ENCODE measurements at places on chromosomes 11 and 22. TPM values are rescaled to one million over a fixed set of nuclear protein-coding genes. Genes with fewer than 3 reads are reported as not detected.
A peak's percentile ranks its signal among the peaks of the same experiment; 100 is the strongest.

DNA sequence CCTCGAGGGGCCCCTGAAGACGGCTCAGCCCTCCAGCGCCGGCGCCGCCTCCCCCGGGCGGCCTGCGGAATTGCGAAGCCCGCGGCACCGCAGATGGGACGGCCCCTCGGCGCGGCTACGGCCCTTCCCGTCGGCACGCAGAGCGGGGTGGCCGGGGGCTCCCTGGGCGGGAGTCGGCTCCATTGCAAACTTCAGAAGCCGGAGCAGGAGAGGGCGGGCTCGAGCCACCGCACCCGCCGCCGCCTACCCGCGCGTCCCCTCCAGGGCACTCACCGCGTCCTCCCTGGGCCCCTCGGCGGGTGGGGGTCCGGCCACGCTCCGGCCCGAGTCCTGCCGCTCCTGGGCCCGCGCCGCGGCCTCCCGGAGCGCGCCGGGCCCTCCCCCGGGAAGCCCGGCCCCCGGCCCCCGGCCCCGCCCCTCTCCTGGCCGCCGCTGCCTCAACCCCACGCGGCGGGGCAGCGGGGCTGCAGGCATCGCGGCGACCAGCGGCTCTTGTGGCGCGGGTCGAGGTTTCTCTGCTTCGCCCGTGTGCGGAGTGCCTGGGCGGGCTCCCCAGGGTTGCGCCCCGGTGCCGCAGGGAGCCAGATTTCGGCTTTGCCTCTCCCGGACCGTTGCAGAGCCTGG is at the start of gene PACSIN3:
Gene PACSIN3, minus strand, starts transcription at position 359 of the 624 bp plus-strand sequence. CDS start 3,707 bp downstream, outside the sequence.
- peak within 1 kb of the TSS; percentile 72 for H3K4me3 ChIP-seq
- H3K27me3 ChIP-seq = no peaks in the 10 kb centered on the region
- no peaks in the 10 kb centered on the region for H3K36me3 ChIP-seq
- H3K27ac ChIP-seq = peak within 1 kb of the TSS; percentile 93
- no peak for DNase-seq
- H3K4me1 ChIP-seq = peaks cover 31% of the 10 kb centered on the region

ANO9 gene
- total RNA-seq = 4.0 TPM

FAT3 gene
- total RNA-seq = 2.8 TPM

DNA sequence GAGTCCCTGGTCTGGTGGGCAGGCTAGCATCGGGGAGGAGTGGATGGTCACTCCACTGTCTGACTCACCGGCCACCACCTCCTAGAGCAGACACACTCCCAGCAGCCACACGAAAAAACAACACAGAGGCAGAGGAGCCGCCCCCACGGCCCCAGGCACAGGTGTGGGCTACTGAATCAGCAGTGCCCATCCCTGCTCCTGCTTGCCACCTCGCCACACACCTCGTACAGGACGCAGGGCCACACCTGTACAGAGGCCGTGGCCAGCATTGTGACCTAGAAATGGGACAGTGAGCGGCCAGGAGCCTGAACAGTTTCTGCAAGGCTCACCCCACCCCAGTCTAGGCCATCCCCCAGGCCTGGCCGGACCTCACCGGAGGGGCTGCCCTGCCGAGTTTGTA is 14.0 kb downstream of the TRIM29 start:
- no peak for DNase-seq
- no peak overlapping the region for H3K4me3 ChIP-seq
- no peaks in the 10 kb centered on the region for H3K4me1 ChIP-seq

GRCh38 chr11:130121445-130121978 is 38.1 kb upstream of the ST14 start:
- DNase-seq = no peak
- H3K4me3 ChIP-seq = no peak overlapping the region
- H3K27me3 ChIP-seq = no peaks in the 10 kb centered on the region
- H3K27ac ChIP-seq = peak overlapping the region; percentile 50
- peaks cover 17% of the 10 kb centered on the region for H3K36me3 ChIP-seq

C11orf42 gene
- total RNA-seq = not detected

GRCh38 chr22:20089226-20089976 is 9.4 kb downstream of the DGCR8 start:
- no peaks in the 10 kb centered on the region for H3K27me3 ChIP-seq
- H3K4me1 ChIP-seq = no peaks in the 10 kb centered on the region
- no peak overlapping the region for H3K4me3 ChIP-seq
- H3K36me3 ChIP-seq = peaks cover 88% of the 10 kb centered on the region

GRCh38 chr22:36471341-36471821 is 10.1 kb downstream of the TXN2 start:
- DNase-seq = no peak
- H3K27ac ChIP-seq = peak overlapping the region; percentile 96
- H3K36me3 ChIP-seq = peaks cover 42% of the 10 kb centered on the region
- peaks cover 42% of the 10 kb centered on the region for H3K4me1 ChIP-seq

DNA sequence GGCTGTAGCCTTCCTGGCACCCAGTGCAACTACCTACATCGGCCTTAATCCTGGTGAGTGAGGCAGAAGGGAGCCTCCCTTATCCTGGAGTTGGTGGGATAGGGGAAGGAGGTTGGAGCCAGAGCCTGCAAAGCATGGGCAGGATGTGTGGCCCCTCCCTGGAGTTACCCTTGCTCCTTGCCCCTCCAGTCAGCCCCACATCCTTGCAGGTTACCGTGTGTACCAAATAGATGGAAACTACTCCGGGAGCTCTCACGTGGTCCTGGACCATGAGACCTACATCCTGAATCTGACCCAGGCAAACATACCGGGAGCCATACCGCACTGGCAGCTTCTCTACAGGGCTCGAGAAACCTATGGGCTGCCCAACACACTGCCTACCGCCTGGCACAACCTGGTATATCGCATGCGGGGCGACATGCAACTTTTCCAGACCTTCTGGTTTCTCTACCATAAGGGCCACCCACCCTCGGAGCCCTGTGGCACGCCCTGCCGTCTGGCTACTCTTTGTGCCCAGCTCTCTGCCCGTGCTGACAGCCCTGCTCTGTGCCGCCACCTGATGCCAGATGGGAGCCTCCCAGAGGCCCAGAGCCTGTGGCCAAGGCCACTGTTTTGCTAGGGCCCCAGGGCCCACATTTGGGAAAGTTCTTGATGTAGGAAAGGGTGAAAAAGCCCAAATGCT is 3.9 kb downstream of the SMPD1 start:
- H3K4me1 ChIP-seq = peaks cover 19% of the 10 kb centered on the region
- H3K4me3 ChIP-seq = no peak overlapping the region
- DNase-seq = no peak
- H3K27ac ChIP-seq = no peak overlapping the region
- no peaks in the 10 kb centered on the region for H3K27me3 ChIP-seq

C22orf31 gene
- not detected for total RNA-seq

- H3K27ac ChIP-seq = peak overlapping the region; percentile 39
- no peak for DNase-seq
- peaks cover 9% of the 10 kb centered on the region for H3K4me1 ChIP-seq
- H3K36me3 ChIP-seq = no peaks in the 10 kb centered on the region
Observed at GRCh38 chr11:46352063-46352841, 5.0 kb downstream of the DGKZ start.

SYCE3 gene
- total RNA-seq = not detected

PGA5 gene
- total RNA-seq = 2.0 TPM

DNA sequence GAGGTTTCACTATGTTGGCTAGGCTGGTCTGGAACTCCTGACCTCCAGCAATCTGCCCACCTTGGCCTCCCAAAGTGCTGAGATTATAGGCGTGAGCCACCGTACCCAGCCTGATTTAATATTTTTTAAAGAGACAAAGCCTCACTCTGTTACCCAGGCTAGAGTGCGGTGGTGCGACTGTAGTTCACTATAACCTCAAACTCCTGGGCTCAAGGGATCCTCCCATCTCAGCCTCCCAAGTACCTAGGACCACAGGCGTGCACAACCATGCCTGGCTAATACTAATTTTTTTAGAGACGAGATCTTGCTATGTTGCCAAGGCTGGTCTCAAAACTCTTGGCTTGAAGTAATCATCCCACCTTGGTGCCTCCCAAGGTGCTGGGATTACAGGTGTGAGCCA is 13.5 kb downstream of the GTPBP1 start:
- DNase-seq = no peak
- H3K4me3 ChIP-seq = no peak overlapping the region
- H3K27me3 ChIP-seq = no peaks in the 10 kb centered on the region
- H3K36me3 ChIP-seq = peaks cover 42% of the 10 kb centered on the region
- H3K4me1 ChIP-seq = no peaks in the 10 kb centered on the region

DNA sequence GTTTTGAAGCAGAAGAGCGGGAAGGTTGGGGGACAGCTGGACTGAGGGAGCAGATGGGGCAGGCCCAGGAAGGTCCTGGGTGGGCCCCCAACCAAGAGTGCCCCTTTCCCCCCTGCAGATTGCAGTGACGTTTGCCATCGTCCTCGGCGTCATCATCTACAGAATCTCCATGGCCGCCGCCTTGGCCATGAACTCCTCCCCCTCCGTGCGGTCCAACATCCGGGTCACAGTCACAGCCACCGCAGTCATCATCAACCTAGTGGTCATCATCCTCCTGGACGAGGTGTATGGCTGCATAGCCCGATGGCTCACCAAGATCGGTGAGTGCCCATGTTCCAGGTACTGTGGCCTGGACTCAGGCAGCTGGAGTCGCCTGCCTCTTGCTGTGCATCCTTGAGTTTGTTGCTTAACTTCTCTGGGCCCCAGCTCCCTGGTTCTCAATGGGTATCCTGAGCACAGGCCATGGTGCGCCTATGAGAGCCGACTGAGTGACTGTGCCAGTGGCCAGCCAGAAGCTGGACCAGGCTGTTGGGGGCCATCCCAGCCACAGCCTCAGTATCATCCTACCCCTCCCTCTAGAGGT is 42.0 kb upstream of the FADD start:
- H3K4me3 ChIP-seq = no peak overlapping the region
- H3K27ac ChIP-seq = no peak overlapping the region
- no peak for DNase-seq
- H3K27me3 ChIP-seq = no peaks in the 10 kb centered on the region

- H3K36me3 ChIP-seq = no peaks in the 10 kb centered on the region
- no peak overlapping the region for H3K4me3 ChIP-seq
- H3K27me3 ChIP-seq = no peaks in the 10 kb centered on the region
- H3K27ac ChIP-seq = no peak overlapping the region
- no peaks in the 10 kb centered on the region for H3K4me1 ChIP-seq
- peak; percentile 20 for DNase-seq
Observed at GRCh38 chr11:123457187-123457770, 27.2 kb downstream of the GRAMD1B start.

DAGLA gene
- 5.3 TPM for total RNA-seq

DNA sequence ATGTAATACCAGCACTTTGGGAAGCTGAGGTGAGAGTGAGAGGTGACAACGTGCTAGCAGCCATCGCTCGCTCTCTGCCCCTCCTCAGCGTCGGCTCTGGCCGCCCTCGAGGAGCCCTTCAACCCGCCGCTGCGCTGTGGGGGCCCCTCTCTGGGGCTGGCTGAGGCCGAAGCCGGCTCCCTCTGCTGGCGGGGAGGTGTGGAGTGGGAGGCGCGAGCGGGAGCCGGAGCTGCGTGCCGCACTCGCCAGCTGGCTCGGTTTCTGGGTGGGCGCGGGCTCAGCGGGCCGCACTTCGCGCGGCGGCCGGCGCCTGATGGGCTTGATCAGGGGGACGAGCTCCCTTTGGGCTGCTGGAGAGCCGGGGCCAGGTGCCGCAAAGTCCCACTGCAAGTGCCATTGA is 98.9 kb upstream of the UBASH3B start:
- DNase-seq = no peak
- no peak overlapping the region for H3K27ac ChIP-seq
- no peaks in the 10 kb centered on the region for H3K36me3 ChIP-seq
- H3K4me1 ChIP-seq = no peaks in the 10 kb centered on the region
- H3K4me3 ChIP-seq = peak overlapping the region; percentile 28

MYEOV gene
- total RNA-seq = not detected

CLMP gene
- 70.6 TPM for total RNA-seq

DNA sequence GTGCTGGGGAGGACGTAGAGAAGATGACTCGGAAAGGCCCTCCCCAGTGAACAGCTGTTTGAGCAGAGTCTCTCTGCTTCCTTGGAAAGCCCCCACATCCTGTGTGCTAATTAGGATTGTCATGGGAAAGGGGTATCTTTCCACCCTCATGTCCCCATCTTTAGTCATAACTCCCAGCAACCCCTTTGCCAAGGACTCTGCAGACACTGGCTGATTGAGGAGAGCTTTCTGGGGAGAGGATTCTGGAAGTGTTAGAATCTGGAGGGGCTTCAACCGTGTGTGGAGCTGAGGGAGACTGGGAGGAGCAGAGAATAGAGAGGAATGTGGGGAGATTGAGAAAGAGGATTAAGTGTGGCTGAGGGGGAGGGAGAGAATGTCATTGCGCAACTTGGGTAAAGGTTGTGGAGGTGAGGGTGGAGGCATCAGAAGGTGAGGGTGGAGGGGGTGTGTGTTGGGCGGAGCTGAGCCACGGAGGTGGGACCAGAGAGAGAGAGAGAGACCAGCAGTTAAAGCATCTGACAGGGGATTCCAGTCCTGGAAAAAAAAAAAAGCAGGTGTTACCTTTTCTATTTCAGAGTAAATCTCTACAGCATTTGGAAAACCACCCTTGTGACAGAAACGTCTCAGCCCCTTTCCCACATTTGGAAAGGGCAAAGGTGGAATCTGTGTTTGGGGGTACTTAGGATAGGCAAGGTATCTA is 2.2 kb downstream of the DTX4 start:
- no peaks in the 10 kb centered on the region for H3K36me3 ChIP-seq
- peak overlapping the region; percentile 1 for H3K27ac ChIP-seq
- H3K4me3 ChIP-seq = no peak overlapping the region
- H3K27me3 ChIP-seq = no peaks in the 10 kb centered on the region

SCN4B gene
- 1.1 TPM for total RNA-seq

OR56B1 gene
- total RNA-seq = not detected
